ENCODE measurements at places on chromosomes 3 and 15. TPM values are rescaled to one million over a fixed set of nuclear protein-coding genes. Genes with fewer than 3 reads are reported as not detected.

- no peak for DNase-seq
Measured at GRCh38 chr3:102025606-102026270, 176.4 kb downstream of the NFKBIZ start.

DNA sequence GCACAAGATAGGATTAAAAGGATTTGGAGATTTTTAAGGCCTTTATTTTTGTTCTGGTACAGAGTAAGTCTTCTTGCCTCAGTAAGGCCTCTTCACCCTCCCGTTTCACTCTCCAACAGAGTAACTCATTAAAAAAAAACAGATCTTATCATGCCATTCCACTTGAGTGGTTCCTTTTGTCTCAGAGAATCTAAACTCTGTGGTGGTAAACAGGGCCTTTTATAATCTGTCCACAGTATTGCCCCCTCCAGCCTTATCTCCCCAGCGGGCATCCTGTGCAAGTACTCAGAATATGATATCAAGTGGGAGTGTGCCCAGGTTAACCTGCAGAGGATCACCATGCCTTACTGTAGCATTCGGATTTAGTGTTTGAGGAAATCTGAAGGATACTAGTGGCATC lies 20.3 kb upstream of the ATOSA start:
- no peak for DNase-seq

DNA sequence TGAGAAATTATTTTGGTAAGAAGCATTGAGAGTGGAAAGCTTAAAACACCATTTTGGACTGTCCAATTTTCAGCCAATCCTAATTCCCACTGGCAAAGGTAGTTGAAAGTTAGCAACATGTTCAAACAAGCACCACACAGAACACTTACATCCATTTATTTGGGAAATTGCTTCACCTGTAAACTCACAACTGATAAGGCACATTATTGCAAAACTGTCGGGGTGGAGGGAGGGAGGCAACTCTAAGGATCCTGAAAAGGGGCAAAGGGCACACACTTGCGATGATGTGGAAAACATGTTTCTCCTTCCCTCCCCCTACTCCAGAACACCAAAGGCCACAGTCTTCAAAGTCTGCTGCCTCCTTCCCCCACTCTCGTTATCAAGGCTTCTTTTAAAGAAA lies 9.4 kb downstream of the TMEM41A start:
- no peak for DNase-seq

The CPN2 gene
- total RNA-seq, result not detected

DNA sequence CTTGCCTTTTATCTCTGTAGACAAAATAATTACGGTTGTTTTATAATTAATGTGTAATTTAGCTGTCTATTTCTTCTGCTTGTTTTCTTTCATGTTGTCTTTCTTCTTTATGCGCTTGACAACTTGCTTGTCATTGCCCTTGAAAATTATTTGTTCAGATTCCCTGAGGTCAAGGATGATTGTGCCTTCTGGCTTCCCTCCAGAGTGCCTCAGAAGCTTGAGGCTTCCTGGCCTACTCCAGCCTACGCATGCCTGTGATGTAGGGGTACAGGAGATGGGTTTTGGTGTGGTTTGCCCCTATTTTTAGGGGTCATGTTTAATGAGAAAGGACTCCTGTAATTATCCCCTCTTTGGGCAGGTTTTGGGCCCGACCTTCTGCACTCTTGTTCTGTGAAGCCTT lies 231.5 kb downstream of the SV2B start:
- no peak for DNase-seq

DNA sequence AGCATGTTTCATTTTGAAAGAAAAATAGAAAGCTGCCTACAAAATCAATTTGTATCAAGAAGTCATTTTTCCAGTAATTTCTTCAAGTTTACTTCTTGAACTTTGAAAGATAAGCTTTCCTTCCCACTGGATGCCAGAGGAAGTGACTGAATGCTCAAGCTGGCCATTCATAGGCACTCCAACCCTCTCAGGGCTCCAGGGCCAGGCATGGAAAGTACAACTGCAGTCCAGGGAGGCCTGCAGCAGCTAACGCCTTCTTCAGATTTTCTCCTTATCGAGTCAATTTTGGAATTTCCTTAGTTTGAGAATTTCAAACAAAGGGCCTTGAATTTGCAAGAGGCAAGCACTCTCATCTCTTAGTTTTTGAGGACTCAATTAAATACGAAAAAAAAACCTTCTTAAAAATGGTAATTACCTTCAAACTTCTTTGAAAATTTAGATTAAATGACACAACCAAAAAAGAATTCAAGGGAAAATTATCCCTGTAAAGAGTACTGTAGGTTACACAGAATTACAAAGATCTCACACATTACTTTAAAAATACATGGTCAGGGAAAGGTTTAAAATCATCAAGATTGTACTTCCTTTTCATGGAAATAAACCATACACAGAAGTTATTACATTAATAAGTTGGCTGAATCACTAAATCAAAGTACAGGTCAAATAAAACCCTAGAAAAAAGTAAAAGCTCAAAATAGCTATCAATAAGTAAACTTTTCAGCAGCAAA lies 2.5 kb downstream of the UBP1 start:
- DNase-seq, result no peak

- no peak for DNase-seq
Measured at GRCh38 chr15:90813796-90814190, 54.6 kb upstream of the FURIN start.

- DNase-seq, result no peak
Measured at GRCh38 chr15:64905941-64906340, 5.8 kb upstream of the ANKDD1A start.

GRCh38 chr15:40927873-40928806 lies 1.0 kb upstream of the DLL4 start:
- DNase-seq, result no peak

The SLC35G2 gene
- 0.98 TPM for total RNA-seq

DNA sequence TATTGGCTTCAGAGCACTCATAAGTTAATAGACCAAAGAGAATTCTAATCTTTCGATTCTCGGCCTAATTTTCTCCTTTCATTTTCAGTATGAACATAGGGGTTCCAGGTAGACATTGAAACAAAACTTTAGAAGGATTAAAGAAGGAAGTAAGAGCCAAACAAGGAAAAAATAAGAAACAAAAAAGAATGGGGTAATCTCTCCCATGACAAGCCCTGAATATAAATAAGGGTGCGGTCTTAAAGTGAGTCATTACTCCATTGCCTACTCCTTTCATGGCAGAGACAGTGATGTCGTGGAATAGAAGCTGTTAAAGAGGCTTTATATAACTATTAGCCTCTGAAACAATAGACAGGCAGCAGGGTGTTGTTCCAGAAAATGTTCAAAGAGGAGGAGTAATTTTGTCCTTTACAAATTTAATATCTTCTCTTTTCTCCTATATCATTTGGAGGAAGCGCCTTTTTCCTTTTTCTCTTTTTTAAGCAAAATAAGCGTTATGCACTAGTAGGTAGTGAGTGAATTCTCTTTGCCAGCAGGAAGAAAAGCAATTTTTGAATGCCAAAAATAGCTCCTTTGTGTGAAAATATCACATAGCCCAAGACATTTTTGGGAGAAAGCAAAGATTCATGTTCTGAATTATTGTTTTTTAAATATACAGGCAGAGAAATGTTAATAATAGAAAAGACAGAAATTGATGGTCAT lies 607.9 kb upstream of the KCNMB2 start:
- no peak for DNase-seq

The PLCH1 gene
- 0.68 TPM for total RNA-seq

- DNase-seq, result no peak
Measured at GRCh38 chr15:61421470-61421869, 192.4 kb upstream of the RORA start.

DNA sequence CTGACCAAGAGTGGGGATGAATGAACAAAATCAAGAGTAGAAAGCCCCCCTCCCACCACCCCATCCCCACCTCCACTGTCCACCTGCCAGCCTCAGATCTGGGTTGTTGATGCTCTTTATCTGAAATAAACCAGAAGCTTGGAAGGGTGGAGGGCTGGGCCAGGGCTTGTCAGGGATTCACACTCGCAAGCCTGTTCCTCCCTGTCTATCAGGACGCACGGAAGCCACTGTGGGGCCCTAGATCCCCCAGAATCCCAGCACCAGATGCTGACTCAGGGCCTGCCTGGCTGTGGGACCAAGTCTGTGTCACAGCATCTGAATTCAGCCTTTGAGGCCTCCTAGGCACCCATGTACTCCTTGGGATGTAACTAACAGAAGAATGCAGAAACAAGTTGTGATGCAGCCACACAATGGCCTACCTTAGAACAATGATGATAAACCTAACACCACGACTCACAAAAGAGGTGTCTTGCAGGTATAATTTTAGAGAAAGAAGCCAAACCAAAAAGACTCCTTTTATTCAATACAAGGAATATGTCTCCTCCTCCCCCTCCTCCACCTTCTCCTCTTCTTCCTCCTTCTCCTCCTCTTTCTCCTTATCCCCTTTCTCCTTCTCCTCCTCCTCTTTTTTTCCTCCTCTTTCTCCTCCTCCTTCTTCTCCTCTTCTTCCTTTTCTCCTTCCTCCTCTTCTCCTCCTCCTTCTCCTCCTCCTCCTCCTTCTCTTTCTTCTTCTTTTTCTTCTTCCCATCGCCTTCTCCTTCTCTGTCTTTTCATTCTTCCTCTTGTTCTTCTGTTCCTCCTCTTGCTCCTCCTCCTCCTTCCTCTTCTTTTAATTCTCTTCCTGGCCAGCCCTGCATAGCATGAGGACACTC lies 234.7 kb downstream of the PLCL2 start:
- DNase-seq, result no peak

- no peak for DNase-seq
Measured at GRCh38 chr3:53503195-53503594, 8.8 kb downstream of the CACNA1D start.

- DNase-seq, result no peak
Measured at GRCh38 chr3:197801891-197802778, 11.1 kb downstream of the LRCH3 start.

GRCh38 chr15:48029642-48030041 lies 91.1 kb upstream of the SLC24A5 start:
- no peak for DNase-seq

DNA sequence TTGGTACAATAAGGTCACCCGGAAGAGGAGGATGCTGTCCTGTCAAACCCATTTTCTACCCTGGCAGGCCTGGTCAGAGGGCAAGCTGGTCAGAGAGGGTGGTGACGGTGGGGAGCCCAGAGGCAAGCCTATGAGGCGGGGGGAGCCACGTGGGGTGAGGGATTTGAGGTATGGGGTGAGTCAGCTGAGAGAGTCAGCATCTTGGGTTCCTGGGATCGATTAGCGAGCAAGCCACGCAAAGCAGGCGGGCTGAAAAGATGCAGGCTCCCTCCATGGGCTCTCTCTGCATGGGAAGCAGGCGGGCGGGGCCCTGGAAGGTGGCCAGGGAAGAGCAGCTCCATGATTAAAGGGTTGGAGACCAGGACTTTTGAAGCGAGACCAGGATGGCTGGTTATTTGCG lies 48.1 kb downstream of the MAGEF1 start:
- no peak for DNase-seq

- no peak for DNase-seq
Measured at GRCh38 chr15:50778086-50778485, 12.6 kb upstream of the SPPL2A start.

DNA sequence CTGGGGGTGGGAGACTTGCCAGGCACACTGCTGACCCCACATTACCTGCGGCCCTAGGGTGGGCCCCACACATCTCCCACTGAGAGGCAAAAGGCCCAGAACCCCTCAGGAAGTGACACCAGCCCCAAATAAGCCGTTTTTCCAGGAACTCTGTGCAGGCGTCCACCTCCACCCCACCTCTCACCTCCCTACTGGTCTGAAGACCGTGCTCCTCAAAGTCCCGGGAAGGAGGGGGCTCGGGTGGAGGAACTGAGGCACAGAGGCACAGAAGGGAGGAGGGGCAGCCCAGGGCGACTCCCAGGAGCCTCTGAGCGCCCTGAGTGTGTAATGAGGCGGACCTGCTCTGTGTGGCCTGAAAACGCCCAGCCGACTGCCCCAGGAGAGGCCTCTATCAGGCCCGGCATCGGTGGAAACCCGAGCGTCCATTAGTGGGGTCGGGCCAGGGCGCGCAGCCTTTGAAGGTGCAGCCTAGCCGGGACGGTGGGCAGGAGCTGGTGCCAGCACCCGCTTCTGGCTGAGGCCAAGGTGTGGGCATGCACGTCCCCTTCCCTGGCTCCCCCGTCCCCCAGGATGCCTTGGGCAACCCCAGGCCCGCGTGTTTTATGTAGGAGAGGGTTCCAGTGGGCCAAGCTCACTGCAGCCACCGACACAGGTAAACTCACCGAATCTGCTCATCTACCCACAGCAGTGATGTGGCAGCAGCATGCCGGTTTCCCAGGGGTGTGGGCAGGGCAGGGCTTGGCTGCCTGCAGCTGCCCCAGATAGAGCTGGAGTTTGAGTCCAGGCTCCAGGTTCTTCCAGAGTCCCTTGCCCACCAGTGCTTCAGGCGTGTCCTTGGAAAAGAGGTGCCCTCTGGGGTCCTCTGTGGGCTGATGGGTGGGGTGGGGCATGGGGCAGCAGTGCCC lies 55.8 kb downstream of the DNAJB8 start:
- no peak for DNase-seq

DNA sequence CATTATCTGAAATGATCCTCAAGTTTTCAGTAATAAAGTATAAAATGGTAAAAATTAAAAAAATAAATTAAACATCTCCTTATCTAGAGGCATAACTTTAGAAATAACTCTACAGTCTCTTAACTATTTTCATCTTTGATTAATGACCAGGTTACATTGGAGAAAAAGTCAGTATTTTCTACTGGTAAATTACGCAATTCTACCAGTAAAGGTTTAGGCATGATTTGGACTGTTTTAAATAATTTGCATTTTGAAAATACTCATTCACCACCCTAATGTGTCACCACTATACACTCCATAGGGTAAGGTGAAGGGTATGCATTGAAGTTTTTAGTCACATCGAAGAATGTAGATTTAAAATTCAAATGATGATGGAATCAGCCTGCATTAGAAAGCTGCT lies 45.9 kb upstream of the BCHE start:
- no peak for DNase-seq

The TLNRD1 gene
- total RNA-seq, result 11.0 TPM

The SLC4A7 gene
- total RNA-seq, result 17.5 TPM

DNA sequence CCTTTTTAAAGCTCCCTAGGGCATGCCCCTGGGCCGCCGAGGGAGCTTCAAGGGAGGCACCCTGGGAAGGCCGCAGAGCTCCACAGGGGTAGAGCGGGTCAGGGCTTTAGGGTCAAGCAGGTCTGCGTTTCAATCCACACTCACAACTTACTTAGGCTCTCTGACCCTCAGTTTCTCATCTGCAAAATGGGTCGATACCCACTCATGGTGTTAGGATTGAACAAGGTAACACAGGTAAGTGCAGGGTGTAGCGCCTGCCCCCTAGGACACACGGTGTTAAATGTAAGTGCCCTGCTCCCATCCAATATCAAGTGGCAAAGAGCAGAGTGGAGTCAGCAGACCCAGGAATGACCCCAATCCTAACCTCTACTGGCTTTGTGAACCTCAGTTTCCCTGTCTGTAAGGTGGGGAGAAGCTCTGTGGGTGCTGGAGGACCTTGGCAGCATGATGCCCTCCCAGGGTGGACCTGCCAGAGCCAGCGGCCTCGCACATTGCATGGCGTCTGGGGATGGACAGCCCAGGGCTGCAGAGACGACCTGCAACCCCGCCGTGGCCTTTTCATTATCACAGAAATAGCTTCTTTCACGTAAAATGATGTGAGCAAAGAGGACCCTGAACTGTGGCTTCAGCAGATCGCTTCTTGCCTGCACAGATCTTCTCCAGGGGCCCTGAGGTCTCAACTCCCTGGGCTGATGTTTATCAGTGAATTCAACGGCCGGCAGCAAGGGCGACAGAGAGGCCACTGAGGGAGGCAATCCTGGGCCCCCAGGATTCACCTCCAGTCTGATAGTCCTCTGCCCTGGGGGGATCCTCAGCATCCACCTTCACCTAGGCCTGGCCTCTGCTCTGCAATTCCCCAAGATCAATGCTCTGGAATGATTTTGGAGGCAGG lies 138.5 kb downstream of the CHSY1 start:
- no peak for DNase-seq

All from suprapubic skin (tissue), 4 donors.